ENCODE measurements at places on chromosomes 4 and X. TPM values are rescaled to one million over a fixed set of nuclear protein-coding genes. Genes with fewer than 3 reads are reported as not detected.

DNA sequence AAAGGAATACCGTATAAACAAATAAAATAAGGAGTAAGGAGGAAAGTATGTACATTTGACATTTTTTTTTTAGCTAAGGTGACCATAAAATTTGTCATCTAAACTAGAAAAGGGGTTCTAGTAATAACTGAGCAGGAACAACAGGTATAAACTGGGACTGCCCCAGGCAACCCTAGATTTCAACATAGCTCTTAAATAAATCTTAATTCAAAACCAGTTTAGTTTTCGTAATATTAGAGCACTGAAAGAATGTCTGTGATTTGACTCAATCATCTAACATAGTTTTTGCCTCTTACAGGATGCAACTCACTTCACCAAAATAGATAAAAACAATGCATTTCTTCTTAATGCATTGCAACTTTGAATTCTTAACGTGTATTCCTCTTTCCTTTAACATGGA, 257.7 kb downstream of the ADAMTS3 start:
- H3K27ac ChIP-seq: no peak overlapping the region
- no peaks in the 10 kb centered on the region for H3K27me3 ChIP-seq
- no peak for DNase-seq
- H3K4me3 ChIP-seq: no peak overlapping the region
- no peaks in the 10 kb centered on the region for H3K36me3 ChIP-seq

The LYAR gene
- 60.2 TPM for total RNA-seq

- H3K4me1 ChIP-seq: no peaks in the 10 kb centered on the region
- peak; percentile 16 for DNase-seq
- H3K27me3 ChIP-seq: no peaks in the 10 kb centered on the region
- H3K4me3 ChIP-seq: 0 out of 2 replicates have a peak overlapping the region, but pooled peaks have one; percentile 11
- H3K27ac ChIP-seq: no peak overlapping the region
These were observed 39.0 kb downstream of the F11 start for GRCh38 chr4:186304866-186305505.

The SUPT20HL1 gene
- 0.04 TPM for total RNA-seq

- no peak overlapping the region for H3K27ac ChIP-seq
- no peak for DNase-seq
- no peak overlapping the region for H3K4me3 ChIP-seq
- H3K36me3 ChIP-seq: no peaks in the 10 kb centered on the region
- no peaks in the 10 kb centered on the region for H3K4me1 ChIP-seq
These were observed 7.9 kb upstream of the PTPN13 start for GRCh38 chr4:86586160-86586572.

Data from SJCRH30 (cell line).